NCI-H1417 treated with DMSO at 0.1 percent for 48 hours (cell line): ENCODE measurements at places on chromosomes 7 and 10.

DNA sequence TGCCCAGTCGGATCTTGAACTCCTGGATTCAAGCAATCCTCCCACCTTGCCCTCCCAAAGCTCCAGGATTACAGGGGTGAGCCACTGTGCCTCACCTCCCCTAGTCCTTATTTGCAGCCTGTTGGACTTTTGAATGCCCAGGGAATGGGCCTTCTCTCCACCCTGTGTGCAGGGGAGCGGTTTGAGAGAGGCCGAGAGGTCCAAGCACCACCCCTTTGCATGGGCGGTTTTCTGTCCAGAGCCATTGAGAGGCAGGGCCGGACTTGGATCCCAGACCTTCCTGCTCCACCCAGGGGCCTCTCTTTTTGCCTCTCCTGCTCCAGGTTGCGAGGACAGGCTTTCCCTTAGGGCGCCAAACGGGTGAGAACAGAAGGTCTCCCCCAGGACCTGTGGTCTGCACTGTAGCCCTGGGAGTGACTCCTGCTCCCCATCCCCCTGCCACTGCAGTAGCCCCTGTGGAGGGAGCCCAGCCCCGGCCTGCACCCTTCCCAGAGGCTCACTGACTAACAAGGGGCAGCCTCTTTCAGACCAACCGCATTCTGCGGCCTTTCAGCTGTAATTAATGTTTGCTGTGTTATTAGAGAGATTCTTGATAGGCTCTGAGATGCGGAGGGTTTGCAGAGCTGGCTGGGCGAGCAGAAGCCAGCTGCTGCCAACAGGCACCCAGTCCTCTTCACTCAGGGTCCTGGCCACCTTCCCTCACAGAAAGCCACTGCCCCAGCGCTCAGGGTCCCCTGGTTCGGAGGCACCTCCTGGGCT is 57.9 kb downstream of the ELFN1 start:
- no peak for DNase-seq

GRCh38 chr7:55641273-55641691 is 69.0 kb upstream of the VOPP1 start:
- peak; percentile 49 for DNase-seq

DNA sequence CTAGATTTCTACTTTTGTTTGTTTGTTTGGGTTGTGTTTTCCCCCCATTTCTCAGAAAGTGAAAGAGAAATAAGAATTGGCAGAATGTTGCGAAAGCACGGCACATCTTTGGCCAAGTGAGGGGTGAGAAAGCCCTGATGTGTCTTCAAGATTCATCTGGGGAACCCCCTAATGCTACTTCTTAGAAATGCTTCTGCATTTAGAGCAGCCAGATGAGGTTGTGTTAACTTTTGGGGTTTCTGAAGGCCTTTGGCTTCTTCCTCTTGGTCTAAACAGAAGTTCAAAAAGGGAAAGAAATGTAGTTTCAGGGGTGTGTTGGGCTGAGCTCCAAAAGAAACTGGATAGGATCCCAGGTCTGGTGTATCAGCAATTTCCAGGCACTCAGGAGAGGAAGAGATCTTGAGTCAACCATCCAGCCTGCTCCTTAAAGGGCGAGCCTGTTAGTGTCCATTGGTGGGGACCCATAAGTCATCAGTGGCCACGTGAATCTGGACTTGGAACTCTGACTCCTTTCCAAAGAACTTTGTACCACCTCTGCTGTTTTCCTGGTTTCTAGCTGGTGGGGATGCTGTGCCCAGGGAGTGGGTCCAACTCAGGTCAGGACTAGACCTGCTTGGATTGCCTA is 6.5 kb downstream of the DUSP5 start:
- DNase-seq, result no peak

DNA sequence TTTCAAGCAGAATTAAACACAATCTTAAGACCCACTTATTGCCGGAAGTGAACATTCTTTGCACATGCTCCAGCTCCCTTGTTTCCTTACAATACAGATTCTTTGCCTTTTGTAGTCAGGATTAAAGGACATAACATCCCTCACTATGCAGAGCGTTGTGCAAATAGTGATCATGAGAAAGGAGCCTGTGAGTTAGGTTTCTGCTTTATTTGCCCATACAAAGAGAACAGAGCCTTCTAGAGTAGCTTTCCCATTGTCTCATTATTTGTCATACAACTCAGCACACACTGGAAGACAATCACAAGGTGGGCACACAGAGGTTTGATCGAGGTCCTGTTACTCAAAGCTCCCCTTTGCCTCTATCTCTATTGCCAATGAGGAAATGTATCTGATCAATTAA is 48.2 kb upstream of the WDR11 start:
- DNase-seq, result no peak

- DNase-seq, result no peak
Observed at GRCh38 chr7:141355032-141355431, 196.2 kb upstream of the AGK start.

- no peak for DNase-seq
Observed at GRCh38 chr7:134589491-134589941, 40.6 kb downstream of the AKR1B15 start.

DNA sequence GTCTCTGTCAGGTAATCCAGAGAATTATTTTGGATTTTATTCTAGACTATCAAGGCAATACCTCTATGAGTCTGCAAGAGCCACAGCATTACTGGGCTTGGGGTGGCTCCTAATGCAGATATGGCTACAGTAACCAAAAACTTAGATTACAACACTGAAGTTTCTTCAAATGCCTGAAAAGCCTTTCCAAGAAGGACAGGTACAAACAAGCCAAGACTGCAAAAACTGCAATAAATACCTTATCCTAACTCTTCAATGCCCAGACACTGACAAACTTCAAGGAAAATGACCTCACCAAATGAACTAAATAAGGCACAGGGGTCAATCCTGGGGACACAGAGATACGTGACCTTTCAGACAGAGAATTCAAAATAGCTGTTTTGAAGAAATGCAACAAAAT is 82.0 kb downstream of the TES start:
- DNase-seq, result no peak

DNA sequence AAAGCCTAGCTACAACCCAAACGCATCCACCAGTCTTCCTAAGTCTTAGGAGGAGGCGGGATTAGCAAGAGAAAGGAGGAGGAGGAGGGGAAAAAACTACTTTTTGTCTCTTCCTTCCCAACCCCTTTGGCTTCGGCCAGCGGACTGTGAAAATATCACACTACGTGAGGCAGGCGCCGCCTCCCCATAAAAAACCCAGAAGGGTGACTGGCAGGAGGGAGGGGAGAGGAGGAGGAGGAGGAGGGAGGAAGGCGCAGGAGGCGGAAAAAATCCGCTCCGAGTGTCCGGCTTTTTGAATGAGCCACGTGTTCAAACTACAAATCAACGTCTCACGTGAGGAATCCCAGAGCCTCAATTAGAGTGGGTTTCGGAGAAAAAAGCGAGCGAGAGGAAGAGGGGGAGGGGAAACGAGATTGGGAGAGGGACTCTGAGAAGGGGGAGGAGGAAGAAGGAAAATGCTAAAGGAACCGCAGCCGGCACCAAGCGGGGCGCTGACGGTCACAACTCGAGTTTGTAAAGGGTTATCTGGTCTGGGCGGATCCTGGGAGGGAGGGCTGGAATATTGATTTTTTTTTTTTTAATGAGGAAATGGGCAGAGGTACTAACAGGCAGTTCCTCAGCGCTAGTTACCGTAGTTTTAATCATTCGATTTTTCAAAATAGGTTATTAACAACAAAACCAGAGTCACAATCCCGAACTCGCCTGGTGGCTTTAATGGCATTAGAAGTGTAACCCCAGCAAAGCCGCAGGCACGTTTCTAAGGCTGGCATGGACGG is at the start of gene IGF2BP3:
Gene IGF2BP3 (minus strand): TSS at position 162 of the 776 bp plus-strand sequence. CDS start 381 bp downstream, outside the sequence.
- peak; percentile 85 for DNase-seq

DNA sequence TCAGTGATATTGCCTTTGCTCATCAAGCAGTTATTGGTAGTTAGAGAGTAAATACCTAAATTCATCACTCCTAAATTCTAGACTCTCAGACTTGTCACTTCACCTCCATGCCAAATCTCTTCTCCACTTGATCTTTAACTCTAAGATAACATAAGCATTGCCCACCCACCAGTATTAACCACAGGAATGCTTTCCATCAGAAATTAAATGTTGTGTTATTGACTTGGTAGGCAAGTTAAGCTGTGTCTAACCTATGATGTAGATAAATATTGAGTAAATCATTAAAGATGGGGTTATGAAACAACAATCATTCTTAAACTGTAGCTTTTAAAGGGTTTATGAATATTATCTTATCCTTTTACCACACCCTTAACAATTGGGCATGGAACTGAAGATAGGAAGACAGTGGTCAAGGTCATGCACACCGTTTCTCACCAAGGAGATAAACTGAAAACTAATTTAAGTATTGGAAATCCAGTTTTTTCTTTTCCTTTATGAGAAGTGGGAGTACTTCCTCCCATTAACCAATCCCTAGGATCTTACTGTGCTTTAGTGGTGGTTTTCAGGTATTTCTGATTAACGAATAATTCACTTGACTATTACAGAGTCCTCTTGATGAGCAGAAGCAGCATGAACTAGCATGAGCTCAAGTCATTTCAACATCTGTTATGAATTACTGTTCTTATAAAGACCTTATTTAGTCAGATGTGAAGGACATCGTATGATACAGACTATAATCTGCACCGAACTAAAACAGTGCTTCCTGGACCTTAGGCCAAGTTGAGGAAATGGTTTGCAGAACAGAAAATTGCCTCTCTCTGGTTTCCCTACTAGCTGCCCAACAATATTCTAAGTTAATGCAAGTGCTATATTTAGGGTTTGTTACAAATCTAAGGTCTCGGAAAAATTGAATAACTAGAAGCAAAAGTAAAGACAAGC is 142.0 kb downstream of the LCOR start:
- no peak for DNase-seq

- no peak for DNase-seq
Observed at GRCh38 chr7:153087498-153087897, 327.9 kb downstream of the ACTR3B start.

GRCh38 chr10:21934307-21934706 is 69.2 kb downstream of the DNAJC1 start:
- no peak for DNase-seq

- no peak for DNase-seq
Observed at GRCh38 chr7:150346922-150347321, 5.5 kb upstream of the RARRES2 start.

GRCh38 chr10:20888620-20889330 is 8.3 kb downstream of the NEBL start:
- DNase-seq, result no peak

GRCh38 chr7:43076189-43076605 is 36.2 kb upstream of the HECW1 start:
- DNase-seq, result no peak

- DNase-seq, result no peak
Observed at GRCh38 chr10:108521827-108522492, 1357.5 kb upstream of the SORCS1 start.

- DNase-seq, result peak; percentile 0
Observed at GRCh38 chr10:69828144-69828870, 26.6 kb downstream of the COL13A1 start.

DNA sequence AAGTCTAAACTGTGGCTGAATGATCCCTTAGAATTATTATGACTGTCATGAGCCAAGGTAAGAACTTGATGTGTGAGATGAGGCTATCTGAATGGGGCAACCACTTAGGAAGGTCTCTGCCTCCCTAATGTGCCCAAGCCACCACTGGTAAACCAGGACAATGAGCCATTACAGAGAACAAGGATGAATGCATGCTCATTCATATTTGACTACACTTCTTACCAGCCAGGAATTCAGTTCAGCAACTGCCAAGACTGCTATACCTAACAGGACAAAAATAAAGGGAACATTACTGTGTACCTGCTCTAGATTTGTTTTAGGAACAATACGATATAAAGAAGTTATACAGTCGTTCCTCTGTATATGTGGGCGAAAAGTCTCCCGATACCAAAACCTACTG is 23.0 kb downstream of the MPP7 start:
- DNase-seq, result no peak

- DNase-seq, result no peak
Observed at GRCh38 chr7:106829496-106829895, 35.6 kb upstream of the PIK3CG start.

DNA sequence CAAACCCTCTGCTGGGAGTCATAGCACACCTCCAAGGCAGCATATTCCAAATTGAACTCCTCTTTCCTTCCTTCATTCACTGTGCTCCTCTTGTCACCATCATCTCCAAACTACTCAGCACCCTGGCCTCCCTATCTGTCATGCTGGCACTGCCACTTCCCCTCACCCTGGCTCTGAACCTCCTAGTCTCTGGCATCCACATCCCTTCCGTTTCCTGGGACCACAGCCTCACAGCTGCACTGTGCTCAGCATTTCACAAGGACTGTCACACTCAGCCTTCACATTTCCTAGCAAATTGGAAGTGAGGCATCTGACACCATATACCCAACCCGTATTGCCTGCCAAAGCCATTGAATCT is 124.7 kb downstream of the WDR11 start:
- DNase-seq, result no peak

DNA sequence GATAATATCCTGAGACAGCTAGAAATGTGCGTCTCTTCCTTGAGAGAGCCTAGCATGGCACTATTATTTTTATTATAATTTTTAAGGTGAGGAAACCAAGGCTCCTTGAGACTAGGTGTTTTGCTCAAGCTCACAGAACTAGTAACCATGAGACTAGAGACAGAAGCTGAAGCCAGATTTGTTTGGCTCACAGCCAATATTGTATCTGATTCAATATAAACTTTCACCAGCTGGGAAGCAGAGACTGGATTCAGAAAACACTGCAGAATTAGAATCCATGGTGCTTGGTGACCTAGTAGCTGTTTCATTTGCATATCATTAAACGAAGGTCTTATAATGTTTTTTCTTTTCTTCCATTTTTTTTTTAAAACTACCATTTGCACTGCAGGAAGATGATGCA is 64.4 kb downstream of the DNAJB9 start:
- no peak for DNase-seq

GRCh38 chr7:95055295-95055694 is 147.9 kb downstream of the PPP1R9A start:
- no peak for DNase-seq

DNA sequence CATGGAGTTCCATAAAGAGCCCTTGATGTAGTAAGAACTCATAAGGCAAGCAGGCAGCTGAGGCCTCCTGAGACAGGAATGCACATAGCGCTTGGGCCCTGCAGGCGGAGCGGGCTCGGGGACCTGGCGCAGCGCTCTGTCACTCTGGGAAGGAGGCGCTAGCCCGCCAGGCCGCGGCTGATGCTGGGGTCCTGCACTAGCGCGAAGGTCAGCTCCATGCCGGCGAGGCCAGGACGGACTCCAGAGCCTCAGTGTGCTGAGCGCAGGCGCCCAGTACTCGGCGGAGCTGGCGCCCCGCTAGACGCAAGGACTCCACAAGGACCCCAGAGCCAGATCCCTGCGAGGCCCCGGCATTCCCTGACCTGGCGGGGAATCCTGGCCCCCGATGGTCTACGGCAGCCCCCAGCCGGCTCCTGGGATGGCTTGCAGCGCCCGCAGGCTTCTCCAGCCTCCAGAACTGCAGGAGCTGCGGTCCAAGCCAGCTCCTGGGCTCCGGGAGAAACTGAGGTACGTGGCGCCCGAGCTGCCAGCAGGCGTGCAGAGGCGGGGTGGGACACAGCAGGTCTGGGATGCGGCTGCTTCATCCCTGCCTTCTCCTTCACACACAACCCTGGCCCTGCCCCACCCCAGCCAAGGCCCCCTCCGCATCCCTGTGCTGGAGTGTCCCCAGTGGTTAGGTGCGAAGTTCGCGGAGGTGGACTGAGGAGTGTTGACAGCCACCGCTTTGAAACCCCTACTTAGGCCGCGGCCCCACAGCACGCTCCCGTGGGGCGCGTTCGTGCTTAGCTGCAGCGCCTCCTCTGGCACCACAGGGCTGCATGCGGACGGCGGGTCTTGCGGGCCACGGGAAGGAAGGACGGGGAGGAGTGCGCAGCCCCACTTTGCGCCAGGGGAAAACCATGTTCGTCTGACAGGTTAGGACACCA is 761.5 kb upstream of the POM121L12 start:
- no peak for DNase-seq

- no peak for DNase-seq
Observed at GRCh38 chr10:61986382-61986781, 84.9 kb downstream of the ARID5B start.

GRCh38 chr10:129810-130209 is 5.4 kb upstream of the ZMYND11 start:
- no peak for DNase-seq
